Vagina (tissue), 2 donors: ENCODE measurements at places on chromosomes 16 and 17. TPM values are rescaled to one million over a fixed set of nuclear protein-coding genes. Genes with fewer than 3 reads are reported as not detected.

DNA sequence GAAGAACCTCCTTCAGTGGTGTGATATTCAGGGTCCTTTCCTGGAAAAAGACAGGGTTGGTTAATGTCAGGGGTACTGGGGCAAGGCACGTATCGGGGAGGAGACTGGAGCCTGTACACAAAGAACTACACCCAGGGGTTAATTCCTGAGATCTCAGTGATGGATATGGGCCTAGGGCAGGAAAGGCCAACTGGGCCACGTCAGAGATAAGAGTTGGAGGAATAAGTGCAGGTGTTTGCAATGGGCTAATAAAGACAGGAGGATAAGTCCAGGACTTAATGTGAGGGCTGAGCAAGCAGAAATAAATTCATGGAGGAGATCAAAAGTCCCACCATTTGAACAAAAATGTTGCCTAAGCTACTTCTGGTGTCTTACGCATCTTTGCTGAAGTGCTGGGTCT, 10.4 kb upstream of the HERPUD1 start:
- peaks cover 15% of the 10 kb centered on the region for H3K4me1 ChIP-seq
- no peak overlapping the region for H3K4me3 ChIP-seq
- DNase-seq, result no peak

Gene FADS6
- total RNA-seq, result 1.5 TPM

GRCh38 chr16:86848821-86849220, 270.5 kb downstream of the FOXL1 start:
- no peak overlapping the region for H3K27ac ChIP-seq
- H3K36me3 ChIP-seq, result no peaks in the 10 kb centered on the region
- no peaks in the 10 kb centered on the region for H3K27me3 ChIP-seq
- DNase-seq, result no peak
- H3K4me1 ChIP-seq, result no peaks in the 10 kb centered on the region

DNA sequence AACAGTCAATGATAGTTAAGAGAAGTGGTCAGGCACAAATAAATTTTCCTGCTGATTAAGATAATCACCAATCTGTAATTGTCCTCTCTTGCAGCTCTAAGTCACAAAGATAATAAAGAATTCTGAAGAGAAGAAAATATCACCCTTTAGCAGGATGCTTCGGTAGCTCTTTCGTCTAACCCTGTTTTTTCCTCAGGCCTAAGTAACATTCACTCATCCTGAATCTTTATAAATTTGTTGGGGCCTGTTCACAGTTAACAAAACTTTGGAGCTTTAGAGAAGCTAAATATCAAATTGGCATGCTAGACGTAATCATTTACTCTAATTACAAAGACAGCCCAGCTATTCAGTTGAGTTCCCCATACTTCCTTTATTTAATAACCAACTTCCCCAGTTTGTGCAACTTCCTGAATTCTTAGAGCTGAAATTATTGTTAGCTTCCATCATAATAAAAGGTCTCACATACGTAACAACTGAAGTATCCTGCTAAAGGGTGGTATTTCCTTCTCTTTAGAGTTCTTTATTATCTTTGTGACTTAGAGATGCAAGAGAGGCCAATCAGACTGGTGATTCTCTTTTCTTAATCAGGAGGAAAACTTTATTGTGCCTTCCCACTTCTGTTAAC, 118.6 kb downstream of the TANGO6 start:
- no peaks in the 10 kb centered on the region for H3K36me3 ChIP-seq
- H3K4me3 ChIP-seq, result no peak overlapping the region
- H3K27me3 ChIP-seq, result no peaks in the 10 kb centered on the region
- H3K4me1 ChIP-seq, result no peaks in the 10 kb centered on the region

Gene EIF5A
- total RNA-seq, result 238 TPM

DNA sequence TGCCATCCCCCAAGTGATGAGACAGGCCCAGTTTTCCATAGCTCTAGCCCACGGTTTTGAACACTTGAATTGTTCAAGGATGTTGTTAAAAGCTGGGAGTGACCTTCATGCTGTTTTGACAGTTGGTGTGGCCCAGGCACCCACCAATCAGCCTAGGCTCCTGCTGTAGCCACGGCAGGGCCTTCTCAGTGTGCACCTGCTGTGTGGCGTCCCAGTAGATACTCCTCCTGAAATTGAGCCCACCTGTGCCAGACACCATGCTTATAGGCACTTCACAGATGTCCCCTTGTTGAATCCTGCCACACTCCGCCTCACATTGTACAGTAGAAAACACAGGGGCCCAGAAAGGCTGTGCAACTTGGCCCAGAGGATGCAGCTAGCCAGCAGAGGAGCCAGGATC, 86.4 kb downstream of the SOCS1 start:
- H3K27ac ChIP-seq, result no peak overlapping the region
- no peak overlapping the region for H3K4me3 ChIP-seq

DNA sequence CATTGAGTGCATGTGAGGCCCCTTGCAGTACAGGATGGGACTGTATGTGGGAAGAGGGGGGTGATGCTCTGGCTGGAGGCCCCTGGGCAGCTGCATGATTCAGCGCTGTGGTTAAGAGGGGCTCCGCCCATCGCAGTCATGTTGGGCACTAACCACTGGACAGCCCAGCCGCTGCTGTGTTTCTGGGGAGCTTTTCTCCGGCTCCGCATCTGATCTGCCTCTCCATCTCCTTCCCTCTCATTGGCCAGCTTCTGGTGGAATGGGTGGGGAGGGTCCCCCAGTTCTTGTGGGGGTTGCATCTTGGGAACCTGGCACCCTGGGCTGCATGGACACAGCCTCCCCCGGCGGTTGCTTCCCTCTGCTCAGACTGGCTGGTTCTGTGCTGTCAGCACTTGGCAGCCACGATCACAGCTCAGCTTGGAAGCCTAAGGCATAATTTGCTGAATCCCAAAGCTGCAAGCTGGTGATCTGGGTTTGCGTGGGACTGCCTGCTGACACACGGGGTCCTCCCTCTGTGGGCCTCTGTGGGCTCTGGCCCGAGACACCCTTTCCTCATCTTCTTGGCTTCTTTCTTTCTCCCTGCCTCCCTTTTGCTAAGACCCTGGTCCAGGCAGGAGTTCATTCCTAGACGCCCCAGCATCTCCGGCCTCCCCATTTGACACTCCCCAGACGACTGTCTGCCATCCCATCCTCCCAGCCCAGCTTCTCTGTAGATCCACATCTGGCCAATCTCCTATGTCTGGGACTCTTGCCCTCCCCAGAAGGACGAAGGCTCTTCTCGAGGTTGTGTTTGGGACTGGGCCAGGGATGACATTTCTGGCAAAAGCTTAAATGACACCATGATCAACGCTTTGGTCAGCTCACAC, 168.3 kb downstream of the SEC14L1 start:
- H3K36me3 ChIP-seq, result no peaks in the 10 kb centered on the region
- H3K4me3 ChIP-seq, result no peak overlapping the region
- DNase-seq, result no peak
- H3K27ac ChIP-seq, result peak overlapping the region; percentile 85
- H3K27me3 ChIP-seq, result no peaks in the 10 kb centered on the region

Gene ZNF232
- total RNA-seq, result 4.9 TPM

Gene TNFRSF17
- not detected for total RNA-seq

DNA sequence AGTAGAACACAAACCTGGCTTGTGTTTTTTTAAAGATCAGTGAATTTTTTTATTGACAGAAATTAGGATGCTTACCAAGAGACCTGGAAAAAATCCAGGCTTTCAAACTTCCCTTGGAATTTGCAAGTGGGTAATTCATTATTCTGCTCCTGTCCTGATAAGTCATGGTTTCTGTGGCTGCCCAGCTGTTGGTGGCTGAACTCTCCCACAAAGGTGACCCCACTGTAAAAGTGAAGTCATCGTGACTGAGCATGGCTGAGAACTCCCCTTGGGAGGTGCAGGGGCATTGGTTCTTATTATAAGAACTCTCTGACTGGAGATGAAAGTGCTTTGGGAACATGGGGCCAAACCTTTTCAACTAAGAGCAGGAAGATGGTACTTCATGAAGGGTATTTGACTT, 46.6 kb upstream of the TANC2 start:
- no peak overlapping the region for H3K4me3 ChIP-seq
- no peak overlapping the region for H3K27ac ChIP-seq
- H3K36me3 ChIP-seq, result no peaks in the 10 kb centered on the region
- DNase-seq, result no peak
- no peaks in the 10 kb centered on the region for H3K4me1 ChIP-seq

DNA sequence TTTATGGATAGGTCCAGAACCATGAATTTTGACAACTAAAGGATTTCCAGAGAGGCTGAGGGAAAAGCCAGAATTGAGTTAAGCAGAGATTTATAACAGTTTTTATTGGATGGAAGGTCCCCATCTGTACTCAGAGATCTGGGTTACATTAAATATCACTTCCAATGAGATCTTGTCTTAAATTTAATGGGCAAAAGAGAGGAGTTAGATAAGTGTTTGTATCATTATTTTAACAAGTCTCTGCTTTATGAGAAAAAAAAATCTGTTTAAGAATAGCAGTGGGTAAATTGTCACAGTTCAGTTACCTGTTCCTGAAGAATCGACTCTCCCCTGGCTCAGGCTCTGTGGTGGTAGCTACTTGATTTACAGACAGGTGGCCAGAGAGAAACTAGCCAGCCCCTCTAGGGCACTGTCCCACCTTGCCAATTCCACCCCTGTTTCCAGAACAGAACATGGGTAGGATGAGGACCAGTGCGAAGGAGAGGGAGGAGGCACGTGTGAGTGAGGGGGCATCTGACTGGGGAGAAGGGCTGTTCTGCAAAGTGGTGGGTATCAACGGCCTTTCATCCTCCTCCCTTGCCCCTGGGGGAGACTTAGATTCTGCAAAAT, 22.1 kb upstream of the CRHR1 start:
- no peak overlapping the region for H3K4me3 ChIP-seq
- no peak for DNase-seq
- H3K4me1 ChIP-seq, result no peaks in the 10 kb centered on the region
- H3K27ac ChIP-seq, result no peak overlapping the region
- H3K27me3 ChIP-seq, result no peaks in the 10 kb centered on the region
- no peaks in the 10 kb centered on the region for H3K36me3 ChIP-seq

- DNase-seq, result no peak
- H3K36me3 ChIP-seq, result no peaks in the 10 kb centered on the region
- no peak overlapping the region for H3K27ac ChIP-seq
- H3K4me3 ChIP-seq, result no peak overlapping the region
- H3K4me1 ChIP-seq, result peaks cover 42% of the 10 kb centered on the region
These were observed 113.3 kb downstream of the XYLT1 start for GRCh38 chr16:17357307-17358062.

Gene G6PC1
- total RNA-seq, result not detected

DNA sequence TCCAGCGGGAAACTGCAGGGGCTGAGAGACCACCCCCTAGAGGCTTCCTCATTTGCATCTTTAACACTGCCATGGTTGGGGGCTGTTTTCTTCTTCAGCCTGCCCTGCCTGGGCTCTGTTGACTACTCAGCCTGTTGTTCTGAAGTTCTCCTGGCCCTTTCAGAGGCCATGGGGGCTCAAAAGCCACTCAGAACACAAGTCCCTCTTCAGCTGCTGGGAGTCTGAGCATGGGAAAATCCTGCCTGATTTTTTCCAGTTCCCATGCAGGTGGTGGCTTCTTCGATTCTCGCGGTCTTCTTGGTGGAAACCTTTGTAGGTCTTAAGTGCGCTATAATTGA, 36.3 kb downstream of the PLCG2 start:
- DNase-seq, result no peak
- no peak overlapping the region for H3K4me3 ChIP-seq
- H3K4me1 ChIP-seq, result no peaks in the 10 kb centered on the region
- H3K36me3 ChIP-seq, result no peaks in the 10 kb centered on the region
- no peak overlapping the region for H3K27ac ChIP-seq
- no peaks in the 10 kb centered on the region for H3K27me3 ChIP-seq

GRCh38 chr16:1034230-1035065, 38.1 kb upstream of the SSTR5 start:
- H3K36me3 ChIP-seq, result no peaks in the 10 kb centered on the region
- H3K27me3 ChIP-seq, result no peaks in the 10 kb centered on the region

DNA sequence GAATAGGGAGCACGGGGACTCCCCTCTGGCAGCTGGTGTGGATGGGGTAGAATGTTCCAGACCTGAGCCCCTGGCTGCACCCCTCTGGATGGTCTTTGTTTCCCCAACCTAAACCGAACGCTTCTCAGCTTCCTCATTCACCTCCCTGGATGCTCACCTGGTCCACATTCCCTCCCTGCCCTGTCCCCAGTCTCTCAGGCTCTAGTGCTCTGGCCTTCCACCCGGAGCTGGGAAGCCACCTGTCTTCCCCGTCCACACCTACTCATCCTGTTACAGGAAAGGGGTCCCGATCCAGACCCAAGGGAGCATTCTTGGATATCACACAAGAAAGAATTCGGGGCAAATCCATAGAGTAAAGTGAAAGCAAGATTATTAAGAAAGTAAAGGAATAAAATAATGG, 73.5 kb downstream of the CYLD start:
- no peak overlapping the region for H3K27ac ChIP-seq
- no peak overlapping the region for H3K4me3 ChIP-seq
- H3K4me1 ChIP-seq, result no peaks in the 10 kb centered on the region
- H3K27me3 ChIP-seq, result no peaks in the 10 kb centered on the region

Gene NEUROD2
- total RNA-seq, result not detected

- no peaks in the 10 kb centered on the region for H3K27me3 ChIP-seq
- no peak for DNase-seq
- H3K27ac ChIP-seq, result peak overlapping the region; percentile 94
- H3K4me3 ChIP-seq, result peak overlapping the region; percentile 94
- peaks cover 39% of the 10 kb centered on the region for H3K4me1 ChIP-seq
These were observed 588 bp downstream of the APRT start for GRCh38 chr16:88810912-88811768.

DNA sequence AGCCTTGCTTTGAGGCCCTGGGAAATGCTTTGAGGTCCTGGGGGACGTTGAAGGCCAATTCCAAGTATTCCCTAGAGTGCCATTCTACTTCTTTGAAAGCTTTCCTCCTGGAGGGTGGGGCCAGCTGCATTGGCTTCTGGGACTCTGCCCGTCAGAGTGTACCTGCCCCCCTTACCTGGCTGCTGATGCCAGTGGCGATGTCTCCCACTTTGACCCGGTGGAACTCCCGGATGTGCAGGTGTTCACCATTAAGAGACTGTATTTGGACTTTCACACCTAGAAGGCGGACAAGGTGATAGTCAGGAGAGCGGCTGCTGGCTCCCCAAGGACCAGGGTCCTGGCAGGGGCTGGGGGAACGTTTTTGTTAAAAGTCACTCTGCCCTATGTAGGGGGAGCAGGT, 3.1 kb upstream of the SPATA32 start:
- H3K4me1 ChIP-seq, result peaks cover 28% of the 10 kb centered on the region
- no peak for DNase-seq
- H3K4me3 ChIP-seq, result no peak overlapping the region

- no peaks in the 10 kb centered on the region for H3K36me3 ChIP-seq
- no peak overlapping the region for H3K27ac ChIP-seq
- no peaks in the 10 kb centered on the region for H3K4me1 ChIP-seq
- no peak overlapping the region for H3K4me3 ChIP-seq
- DNase-seq, result no peak
These were observed 30.7 kb downstream of the CFAP20 start for GRCh38 chr16:58098207-58099096.

Gene DHODH
- 4.2 TPM for total RNA-seq
